Activated T-helper 9 cell treated with anti-CD3 and anti-CD28 coated beads, Interleukin-2, amount 50 U/mL, for 16 hours (primary cell): ENCODE measurements at places on chromosomes 4 and X.

DNA sequence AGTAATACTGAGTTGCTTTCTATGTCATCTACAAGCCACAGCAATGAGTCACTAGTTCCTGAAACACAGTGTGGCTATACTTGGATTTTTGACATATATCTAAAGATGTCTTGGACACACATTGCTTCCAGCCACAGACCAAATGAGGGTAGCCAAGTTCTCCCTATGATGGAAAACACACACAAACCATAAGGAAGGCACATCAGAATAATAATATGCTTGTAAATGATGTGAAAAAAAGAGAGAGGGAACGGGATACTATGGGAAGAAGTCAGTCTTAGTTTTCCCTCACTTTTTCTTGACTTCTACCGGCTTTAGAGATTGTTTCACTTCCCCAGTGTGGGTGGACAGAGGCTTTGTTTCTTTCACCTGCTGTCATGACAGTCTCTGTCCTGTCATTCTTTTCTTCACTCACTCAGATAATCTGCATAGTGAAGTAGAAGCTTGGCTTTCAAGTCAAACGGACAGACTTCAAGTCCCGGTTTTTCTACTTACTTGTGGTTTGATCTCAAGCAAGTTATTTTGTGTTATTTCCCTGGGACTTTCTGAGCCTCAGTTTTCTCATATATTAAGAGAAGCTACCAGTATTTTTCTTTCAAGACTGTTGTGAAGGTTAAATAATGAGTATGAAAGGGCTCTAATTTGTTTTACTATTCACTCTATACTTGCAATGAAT is 34.7 kb downstream of the P2RY10 start:
- no peak for DNase-seq

GRCh38 chr4:81509822-81510221 is 38.1 kb upstream of the RASGEF1B start:
- DNase-seq = no peak

DNA sequence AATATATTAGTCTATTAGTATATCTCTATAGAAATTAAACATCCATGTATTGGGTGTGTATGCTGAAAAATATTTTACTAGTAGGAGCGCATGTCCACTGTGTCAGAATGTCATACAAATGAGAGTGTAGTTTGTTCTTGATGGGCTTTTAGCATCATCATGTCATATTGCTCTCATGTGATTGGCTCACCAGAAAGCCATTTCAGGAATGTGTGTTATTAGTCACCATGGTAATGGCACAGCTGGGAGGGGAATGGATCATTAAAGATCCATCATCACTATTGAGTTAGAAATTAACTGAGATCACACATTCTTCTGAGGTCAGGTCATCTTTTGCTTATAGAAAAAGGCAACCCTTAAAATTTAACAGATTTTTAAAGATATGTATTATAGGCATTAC is 77.3 kb downstream of the PHEX start:
- DNase-seq = no peak

DNA sequence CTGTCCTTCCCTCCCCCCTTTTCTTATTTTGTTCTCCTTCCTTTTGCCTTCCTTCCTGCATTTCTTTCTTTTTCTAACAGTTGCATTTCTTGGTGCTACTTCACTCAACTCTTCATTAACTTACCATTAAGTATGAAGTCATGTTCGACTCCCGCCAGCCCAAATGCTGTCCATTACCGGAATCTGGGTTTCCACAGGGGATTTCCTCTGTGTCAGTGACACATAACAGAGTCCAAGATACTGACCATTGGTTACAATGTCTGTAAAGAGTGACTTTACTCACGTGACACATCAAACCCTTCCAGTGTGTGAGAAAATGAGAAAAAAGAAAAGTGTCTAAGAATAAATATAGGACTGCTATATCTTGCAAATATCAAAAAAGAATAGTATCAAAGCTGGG is 500.0 kb upstream of the FRG1 start:
- DNase-seq = no peak
